ENCODE measurements at places on chromosomes 2 and 18. TPM values are rescaled to one million over a fixed set of nuclear protein-coding genes. Genes with fewer than 3 reads are reported as not detected.

Gene DLX1
- not detected for total RNA-seq

DNA sequence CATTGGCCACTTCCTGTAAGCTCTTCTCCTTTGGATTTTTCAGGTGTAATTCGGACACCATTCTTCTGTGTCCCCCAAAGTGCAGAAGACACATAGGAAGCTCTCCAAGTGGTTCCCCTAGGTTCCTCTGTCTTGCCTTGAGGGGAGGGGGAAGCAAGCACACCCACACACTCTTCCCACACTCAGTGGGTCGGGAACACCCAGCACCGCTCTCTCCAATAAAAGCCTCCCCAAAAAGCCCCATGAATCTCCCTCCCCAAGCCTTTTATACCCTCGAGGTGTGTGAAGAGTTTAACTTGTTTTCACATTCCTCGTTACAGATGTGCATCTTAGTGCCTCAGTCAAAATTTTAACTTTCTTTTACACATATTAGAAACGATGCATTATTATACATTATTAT, 9.9 kb upstream of the TMEM237 start:
- no peaks in the 10 kb centered on the region for H3K27me3 ChIP-seq
- no peaks in the 10 kb centered on the region for H3K4me1 ChIP-seq
- H3K27ac ChIP-seq = no peak overlapping the region

Gene DHRS9
- total RNA-seq = not detected

GRCh38 chr2:14614017-14614416, 18.5 kb upstream of the LRATD1 start:
- H3K36me3 ChIP-seq = no peaks in the 10 kb centered on the region
- H3K4me3 ChIP-seq = no peak overlapping the region
- no peaks in the 10 kb centered on the region for H3K4me1 ChIP-seq
- H3K27ac ChIP-seq = no peak overlapping the region
- no peaks in the 10 kb centered on the region for H3K27me3 ChIP-seq

DNA sequence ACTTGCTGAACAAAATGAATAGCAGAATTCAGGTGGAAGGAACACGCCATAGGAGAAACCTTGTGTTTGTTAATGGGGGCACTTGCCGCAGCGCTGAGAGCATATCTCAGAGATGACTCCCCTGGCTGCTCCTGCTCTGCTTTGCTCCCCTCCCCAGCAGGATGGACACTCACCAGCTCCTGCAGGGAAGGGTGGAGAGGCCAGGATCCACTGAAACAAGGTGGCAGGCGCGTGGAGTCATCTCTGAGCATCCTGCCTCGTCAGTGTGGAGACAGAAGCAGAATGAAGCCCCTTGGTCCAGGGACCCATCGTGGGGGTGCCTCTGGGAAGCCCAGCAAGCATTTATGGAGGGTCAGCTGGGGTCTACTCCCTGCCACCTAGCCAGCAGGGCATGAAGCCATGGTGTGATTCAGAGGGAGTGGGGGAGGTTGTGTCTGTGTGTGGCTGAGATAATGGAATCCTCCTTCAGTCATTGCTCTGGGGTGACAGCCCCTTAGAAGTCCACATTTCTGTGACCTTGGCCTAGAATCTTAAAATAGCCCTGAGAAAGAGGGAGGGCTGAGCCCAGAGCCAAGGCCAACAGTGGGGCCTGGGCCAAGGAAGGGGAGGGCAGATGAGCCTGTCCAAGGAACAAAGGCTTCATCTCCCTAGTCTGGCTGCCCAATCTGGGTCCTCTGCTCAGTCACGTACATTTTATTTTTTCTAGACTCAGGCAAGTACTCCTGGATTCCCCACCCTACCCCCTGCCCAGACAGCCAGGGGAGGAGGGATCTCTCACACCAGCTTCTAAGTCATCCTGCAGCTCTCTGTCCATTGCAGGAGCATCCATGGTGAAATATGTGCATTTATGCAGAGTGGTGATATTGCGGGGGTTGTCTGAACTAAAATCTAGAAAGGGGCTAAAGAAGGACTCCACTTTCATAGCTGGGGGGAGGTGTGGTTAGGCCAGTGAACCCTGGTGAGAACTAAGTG, 215.4 kb downstream of the ZBTB7C start:
- H3K36me3 ChIP-seq = no peaks in the 10 kb centered on the region
- H3K4me3 ChIP-seq = no peak overlapping the region
- peaks cover 6% of the 10 kb centered on the region for H3K4me1 ChIP-seq
- DNase-seq = no peak
- H3K27ac ChIP-seq = no peak overlapping the region
